ENCODE measurements at places on chromosomes 13 and 19.
A peak's percentile ranks its signal among the peaks of the same experiment; 100 is the strongest.

GRCh38 chr13:99042521-99043250, 64.8 kb upstream of the DOCK9 start:
- no peak for DNase-seq

GRCh38 chr13:112968380-112968909, 569 bp upstream of the MCF2L start:
- DNase-seq = peak; percentile 5

- peak; percentile 52 for DNase-seq
Measured at GRCh38 chr19:33177417-33177979, 16.6 kb upstream of the LRP3 start.

DNA sequence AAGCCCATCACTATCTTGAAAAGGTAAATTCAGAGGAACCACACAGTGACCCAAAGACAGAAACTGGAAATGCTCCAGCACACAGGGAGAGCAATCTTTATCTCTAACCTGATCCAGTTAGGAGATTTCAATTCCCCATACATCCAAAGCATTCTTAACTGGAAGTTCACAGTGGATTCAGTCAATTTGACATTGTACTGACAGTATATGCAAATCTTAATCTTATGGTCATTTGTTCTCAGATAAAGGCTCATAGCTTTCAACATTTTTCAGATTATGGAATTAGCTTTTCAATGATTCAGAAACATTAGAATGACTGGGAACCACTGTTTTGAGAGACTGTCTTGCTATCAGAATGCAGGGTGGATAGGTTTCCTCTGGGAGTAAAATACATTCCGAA, 1455.6 kb downstream of the OLFM4 start:
- DNase-seq = no peak

DNA sequence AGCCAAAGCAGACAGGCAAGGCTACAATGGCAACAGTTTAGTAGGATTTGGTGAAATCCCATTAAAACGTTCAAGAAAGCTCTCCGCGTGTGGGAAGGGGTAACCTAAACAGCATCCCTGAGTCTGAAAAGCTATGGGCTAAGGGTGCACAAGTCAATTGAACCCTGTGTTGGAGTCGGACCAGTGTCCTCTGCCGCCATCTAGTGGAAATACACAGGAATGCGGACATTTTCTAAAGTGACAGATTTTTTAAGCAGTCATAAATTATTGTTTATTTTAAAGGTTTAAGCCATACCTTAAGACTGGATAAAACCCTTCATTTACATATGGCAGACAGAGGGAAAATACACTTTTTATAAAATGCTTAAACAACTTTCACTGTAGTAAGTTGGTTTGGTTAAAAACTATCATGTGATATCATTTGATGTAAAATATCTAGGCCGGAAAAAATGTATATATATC, 26.5 kb upstream of the LSM14A start:
- peak; percentile 15 for DNase-seq

GRCh38 chr19:52584736-52585440, 14.8 kb downstream of the ZNF701 start:
- DNase-seq = no peak

- no peak for DNase-seq
Measured at GRCh38 chr13:101204270-101205020, 211.9 kb downstream of the NALCN start.

- DNase-seq = no peak
Measured at GRCh38 chr13:32904266-32904665, 112.0 kb upstream of the KL start.

GRCh38 chr13:44932171-44932849, 57.0 kb downstream of the NUFIP1 start:
- DNase-seq = no peak

GRCh38 chr19:55443045-55443823, at the start of gene SHISA7:
Gene SHISA7 (minus strand): TSS chr19:55443300. CDS start chr19:55442863, 437 bp downstream.
- no peak for DNase-seq

- DNase-seq = no peak
Measured at GRCh38 chr13:36089130-36089647, 42.0 kb downstream of the DCLK1 start.

DNA sequence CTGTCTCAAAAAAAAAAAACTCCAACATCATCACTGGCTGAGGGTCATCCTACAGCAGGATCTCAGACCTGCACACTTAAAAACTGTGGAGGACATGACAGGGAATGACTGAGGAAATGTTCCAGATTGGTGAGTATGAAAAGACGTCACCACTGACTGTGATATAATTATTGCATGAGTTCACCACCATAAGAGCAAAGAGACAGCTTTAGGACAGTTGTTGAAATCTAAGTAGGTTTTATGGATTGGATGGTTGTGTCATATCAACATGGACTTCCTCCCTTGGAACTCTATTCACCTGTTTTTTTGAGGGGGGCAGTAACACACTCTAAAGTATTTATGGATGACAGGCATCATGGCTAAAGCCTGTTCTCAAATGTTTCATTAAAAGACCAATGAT, 31.5 kb downstream of the KLF12 start:
- DNase-seq = no peak

DNA sequence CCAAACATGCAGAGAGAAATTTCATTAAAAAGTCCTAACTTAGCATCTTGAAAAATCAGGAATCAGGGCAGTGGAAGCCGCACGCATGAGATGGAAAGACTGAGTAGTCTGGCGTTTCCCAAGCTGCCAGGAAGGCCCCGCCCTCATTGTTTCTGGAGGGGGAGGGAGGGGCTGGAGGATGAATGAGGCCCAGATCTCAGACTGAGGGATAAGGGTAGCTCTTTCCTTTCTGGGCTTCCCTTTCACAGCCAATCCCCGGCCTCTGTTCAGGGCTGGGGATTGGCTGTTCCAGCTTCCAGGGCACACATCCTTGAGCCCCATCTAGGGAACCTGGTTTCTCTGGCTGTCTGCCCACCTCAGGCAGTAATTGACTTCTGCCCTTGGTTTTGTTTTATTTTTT, 7.3 kb downstream of the C19orf53 start:
- no peak for DNase-seq

GRCh38 chr13:84640691-84641090, 758.4 kb upstream of the SLITRK1 start:
- no peak for DNase-seq

DNA sequence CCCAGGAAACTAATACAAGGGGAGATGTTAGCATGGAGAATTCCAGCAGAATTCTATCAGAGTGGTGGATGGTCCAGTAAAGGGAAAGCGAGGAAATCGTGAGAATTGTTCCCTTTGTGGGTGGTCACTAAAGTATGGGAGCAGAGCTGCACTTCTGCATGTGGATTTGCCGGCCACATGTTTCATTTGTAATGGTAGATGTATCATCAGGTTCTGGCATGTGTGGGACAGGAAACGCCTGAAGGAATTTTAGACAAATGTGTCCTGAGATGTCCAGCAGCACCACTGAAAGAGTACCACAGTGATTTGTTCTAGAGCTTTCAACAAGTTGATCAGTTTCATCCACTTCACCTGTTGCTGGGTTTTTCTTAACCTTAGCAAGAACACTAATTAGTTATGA, 308.4 kb downstream of the SHISA2 start:
- DNase-seq = no peak

DNA sequence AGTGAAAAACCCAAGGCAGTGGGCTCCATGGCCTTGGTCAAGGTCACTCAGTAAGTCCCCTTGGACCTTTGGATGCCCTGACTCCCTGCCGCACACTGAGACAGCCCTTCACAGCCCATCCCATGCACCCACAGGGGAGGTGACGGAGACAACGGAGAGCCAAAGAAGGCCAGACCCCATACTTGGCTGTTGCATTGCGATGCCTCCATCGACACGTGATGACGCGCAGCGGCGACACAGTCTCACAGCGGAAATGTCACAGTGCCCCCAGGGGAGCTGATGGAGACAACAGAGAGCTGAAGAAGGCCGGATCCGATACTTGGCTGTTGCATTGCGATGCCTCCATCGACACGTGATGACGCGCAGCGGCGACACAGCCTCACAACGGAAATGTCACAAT, 282.4 kb downstream of the TEX29 start:
- no peak for DNase-seq

GRCh38 chr13:48094404-48094780, 512 bp downstream of the MED4 start:
- DNase-seq = no peak

GRCh38 chr13:75365724-75366173, 116.2 kb downstream of the TBC1D4 start:
- DNase-seq = no peak

DNA sequence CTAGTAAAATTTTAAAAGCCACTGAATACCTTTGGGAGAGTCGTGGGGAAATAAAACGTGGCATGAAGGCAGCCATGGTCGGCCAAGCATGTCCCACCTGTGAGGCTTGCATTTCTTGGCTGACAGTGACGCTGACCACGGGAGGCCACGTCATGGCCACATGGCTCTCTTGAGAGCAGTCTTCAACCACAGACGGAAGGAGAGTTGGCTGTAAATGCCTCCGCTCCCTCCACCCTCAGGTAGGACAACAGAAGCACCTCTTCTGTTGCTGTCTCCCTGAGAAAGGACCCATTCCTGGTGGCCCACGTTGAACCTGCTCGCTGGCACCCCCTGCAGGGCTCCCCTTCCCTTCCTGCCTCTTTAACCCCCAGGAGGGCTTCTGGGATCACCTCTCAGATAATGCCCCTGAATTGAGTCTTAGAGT, 10.6 kb upstream of the LRRC25 start:
- no peak for DNase-seq

DNA sequence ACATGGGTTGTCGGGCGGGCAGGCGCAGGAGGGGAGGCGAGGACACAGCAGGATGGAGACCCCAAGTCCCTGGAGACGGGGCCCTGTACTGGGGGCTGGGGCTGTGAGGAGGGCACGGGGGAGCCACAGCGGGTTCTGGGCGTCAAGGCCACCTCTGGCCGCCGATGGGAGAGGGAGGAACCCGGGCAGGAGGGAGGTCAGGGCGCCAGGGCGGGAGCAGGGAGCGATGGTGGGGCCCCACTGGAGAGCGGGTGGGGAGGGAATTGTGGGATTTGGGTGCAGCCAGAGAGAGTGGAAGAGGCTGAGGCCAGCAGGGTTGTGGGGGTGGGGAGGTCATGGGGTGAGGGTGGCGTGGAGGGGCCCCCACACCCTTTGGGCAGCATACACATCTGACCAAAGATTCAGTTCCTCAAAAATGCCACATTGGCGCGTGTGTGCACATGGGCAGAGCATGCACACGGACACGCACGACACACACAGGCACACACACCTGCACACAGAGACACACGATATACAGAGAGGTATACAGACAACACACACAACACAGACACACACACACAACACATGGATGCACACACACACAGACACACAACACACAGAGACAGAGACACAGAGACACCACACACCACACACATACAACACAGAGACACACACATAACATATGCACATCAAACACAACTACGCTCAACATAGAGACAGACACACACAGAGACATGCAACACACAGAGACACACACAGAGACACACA, 54.9 kb downstream of the AP1M1 start:
- DNase-seq = no peak

GRCh38 chr19:20359933-20360720, 193.1 kb downstream of the ZNF486 start:
- no peak for DNase-seq

DNA sequence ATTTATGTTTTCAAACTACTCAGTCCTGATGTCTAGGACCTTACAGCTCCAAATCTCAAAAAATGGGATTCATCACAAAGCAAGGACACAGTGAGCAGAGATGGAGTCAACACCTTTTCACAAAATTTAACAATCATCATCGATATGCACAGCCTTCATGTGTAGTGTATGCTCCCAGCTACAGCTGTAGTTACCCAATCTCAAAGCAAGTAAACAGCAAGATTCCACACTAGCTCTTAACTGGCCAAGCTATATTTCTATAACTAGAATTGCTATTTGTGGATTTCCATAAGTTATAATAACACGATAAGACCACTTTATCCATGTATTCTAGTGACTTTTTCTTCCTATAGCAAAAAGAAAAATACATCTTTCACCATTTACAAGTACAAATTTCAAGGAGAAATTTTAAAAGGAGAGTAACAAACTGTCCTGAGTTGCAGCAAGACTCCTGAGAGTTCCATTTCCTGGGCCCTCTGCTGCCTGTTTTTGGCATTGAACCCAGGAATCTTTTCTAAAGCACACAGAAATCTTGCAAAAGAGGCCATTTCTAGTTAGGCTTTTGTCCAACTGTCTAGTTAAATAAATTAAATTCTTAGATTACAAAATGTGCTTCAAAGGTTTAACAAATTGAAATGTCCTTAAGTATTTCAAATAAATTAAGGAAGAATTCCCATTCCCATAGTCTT, 460.6 kb downstream of the FGF14 start:
- no peak for DNase-seq

- no peak for DNase-seq
Measured at GRCh38 chr19:55459551-55459949, 1.9 kb downstream of the ISOC2 start.

- no peak for DNase-seq
Measured at GRCh38 chr13:34696296-34696695, 245.8 kb upstream of the NBEA start.

DNA sequence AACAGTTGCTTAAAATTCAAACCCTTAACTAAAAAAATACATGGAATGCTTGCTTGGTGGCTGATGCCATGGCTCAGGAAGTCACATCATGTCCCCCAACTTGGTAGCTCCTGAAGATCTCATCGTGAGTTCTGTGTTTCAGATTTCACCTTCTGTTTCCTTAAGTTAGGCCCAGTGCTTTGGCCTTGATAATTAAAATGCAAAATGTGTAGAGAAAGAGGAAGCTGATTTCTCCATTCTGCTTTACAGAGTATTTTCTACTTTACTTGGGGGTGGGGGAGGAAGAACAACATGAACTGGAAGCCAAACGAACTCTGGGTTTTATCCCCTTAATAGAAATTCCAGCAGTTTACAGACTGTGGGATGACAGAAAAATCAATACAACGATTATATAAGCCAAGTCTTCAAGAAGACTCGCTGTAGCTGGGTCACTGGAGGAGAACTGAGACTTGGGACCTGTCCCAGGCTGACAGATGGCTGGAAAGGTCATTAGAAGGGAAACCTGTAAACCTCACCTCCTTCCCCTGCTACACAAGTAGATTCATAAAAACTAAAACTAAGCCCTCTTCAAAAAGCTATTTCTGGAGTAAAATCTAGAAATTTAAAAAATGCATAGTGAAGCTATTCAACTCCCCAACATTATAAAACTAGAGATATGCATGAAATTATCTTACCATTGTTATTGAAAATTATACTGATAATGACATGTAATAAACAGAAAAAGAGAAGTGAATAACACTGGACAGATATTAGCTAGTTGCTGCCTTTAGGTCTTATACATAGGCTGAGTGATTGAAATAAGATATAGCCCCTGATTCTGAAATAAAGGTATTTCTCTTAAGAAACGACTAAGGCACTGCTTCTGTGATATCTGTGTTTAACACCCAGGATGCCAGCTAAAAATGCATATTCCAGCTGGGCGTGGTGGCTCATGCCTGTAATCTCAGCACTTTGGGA, 22.1 kb upstream of the GGACT start:
- DNase-seq = no peak

DNA sequence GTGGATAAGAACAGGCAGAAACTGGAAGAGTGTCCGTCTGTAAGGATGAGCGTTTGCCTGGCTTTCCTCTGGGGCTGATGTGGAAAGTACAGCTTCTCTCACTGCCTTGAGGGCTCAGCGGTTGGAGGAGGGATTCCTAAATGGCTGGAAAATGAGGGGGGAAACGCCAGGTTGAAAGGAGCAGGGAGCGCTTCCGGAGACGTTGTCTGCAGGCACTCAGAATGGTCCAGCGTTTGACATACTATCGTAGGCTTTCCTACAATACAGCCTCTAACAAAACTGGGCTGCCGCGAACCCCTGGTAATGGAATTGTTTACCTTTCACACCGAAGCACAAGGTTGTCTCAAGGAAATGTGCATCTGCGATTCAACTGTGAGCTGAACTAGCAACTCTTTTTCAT, 39.9 kb downstream of the MRPL57 start:
- DNase-seq = no peak

GRCh38 chr19:19040417-19040816, 7.0 kb downstream of the ARMC6 start:
- no peak for DNase-seq

Measured in stimulated activated CD8-positive, alpha-beta memory T cell treated with anti-CD3 and anti-CD28 coated beads, Interleukin-7, amount 100 ng/mL, for 1 hour (primary cell).